Upper lobe of right lung (tissue), 1 donor: ENCODE measurements at places on chromosomes 2 and 18. TPM values are rescaled to one million over a fixed set of nuclear protein-coding genes. Genes with fewer than 3 reads are reported as not detected.

The RAX gene
- total RNA-seq = not detected

The PLGLB2 gene
- 2.4 TPM for total RNA-seq

The ELAC1 gene
- total RNA-seq = 6.8 TPM

The SP5 gene
- total RNA-seq = 2.5 TPM

The ABCG8 gene
- not detected for total RNA-seq

The ELOA2 gene
- total RNA-seq = not detected

The ADCY3 gene
- 37.0 TPM for total RNA-seq

The RMDN2 gene
- total RNA-seq = 23.1 TPM

The ARHGEF4 gene
- total RNA-seq = 11.1 TPM

The UGT1A3 gene
- total RNA-seq = not detected

The RAB6C gene
- total RNA-seq = not detected

The HSPD1 gene
- 136 TPM for total RNA-seq

The PRKCE gene
- 65.6 TPM for total RNA-seq

The SPHKAP gene
- total RNA-seq = 0.35 TPM

The SERPINB4 gene
- not detected for total RNA-seq

The BOLL gene
- total RNA-seq = not detected

The TMEFF2 gene
- not detected for total RNA-seq

The IL36A gene
- not detected for total RNA-seq

The SOX11 gene
- 0.84 TPM for total RNA-seq

The COL4A3 gene
- total RNA-seq = 46.4 TPM

The LONRF2 gene
- total RNA-seq = 4.2 TPM

The POLR1B gene
- 22.1 TPM for total RNA-seq

The CTAGE1 gene
- not detected for total RNA-seq

The RHOB gene
- 191 TPM for total RNA-seq

The EPB41L3 gene
- 68.9 TPM for total RNA-seq

The DTNA gene
- 21.8 TPM for total RNA-seq

The CD226 gene
- 5.8 TPM for total RNA-seq

The FHOD3 gene
- 1.9 TPM for total RNA-seq

The ANKRD30B gene
- not detected for total RNA-seq

The C2orf80 gene
- not detected for total RNA-seq

The MGAT4A gene
- total RNA-seq = 85.8 TPM

The INO80D gene
- total RNA-seq = 29.4 TPM

The INHBB gene
- total RNA-seq = 12.3 TPM

The ITGAV gene
- 67.0 TPM for total RNA-seq

The RAB27B gene
- 22.2 TPM for total RNA-seq

The SLC4A5 gene
- total RNA-seq = 3.2 TPM

The CXCR1 gene
- total RNA-seq = 5.3 TPM

The HSBP1L1 gene
- total RNA-seq = 48.7 TPM

The ZNF385B gene
- total RNA-seq = 62.3 TPM

The ABCG5 gene
- total RNA-seq = not detected

The SPAST gene
- total RNA-seq = 15.1 TPM

The IL37 gene
- total RNA-seq = not detected

The SPATA3 gene
- not detected for total RNA-seq

The TMEM37 gene
- total RNA-seq = 23.8 TPM

The COBLL1 gene
- total RNA-seq = 95.3 TPM

The GPR55 gene
- 1.2 TPM for total RNA-seq

The MYO5B gene
- 31.6 TPM for total RNA-seq

The POTEC gene
- total RNA-seq = not detected

The MAPRE3 gene
- total RNA-seq = 23.0 TPM

The EML6 gene
- total RNA-seq = 1.4 TPM

The GPR75 gene
- total RNA-seq = 2.5 TPM

The CRYGD gene
- total RNA-seq = not detected

The CAPN13 gene
- 19.2 TPM for total RNA-seq

The AKAIN1 gene
- total RNA-seq = not detected

The LHCGR gene
- not detected for total RNA-seq

The LCT gene
- total RNA-seq = not detected

The EFR3B gene
- total RNA-seq = 10.7 TPM

The OXER1 gene
- total RNA-seq = 1.1 TPM
